ENCODE measurements at places on chromosomes 1 and 21.

GRCh38 chr1:109630898-109631512, 11.4 kb downstream of the AMPD2 start:
- DNase-seq = no peak

DNA sequence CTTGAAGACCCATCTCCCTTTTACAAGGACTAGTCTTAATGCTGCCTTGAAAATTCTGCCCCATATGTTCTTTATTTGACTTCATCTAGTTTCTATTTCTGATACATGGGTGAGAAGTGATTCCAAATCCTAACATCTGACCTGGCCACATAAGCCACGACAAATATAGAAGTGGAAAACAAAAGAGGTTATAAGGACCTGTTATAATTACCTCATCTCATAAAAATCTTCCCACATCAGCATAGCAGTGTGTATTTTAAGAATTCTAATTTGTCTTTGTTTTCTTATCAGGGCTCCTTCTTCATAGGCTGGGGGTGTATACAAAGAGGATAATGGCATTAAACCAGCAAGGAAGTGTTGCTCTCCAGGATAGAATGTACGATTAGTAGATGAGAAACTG, 1007.4 kb downstream of the TTLL7 start:
- no peak for DNase-seq

GRCh38 chr1:201217146-201217545, 26.5 kb downstream of the IGFN1 start:
- no peak for DNase-seq

DNA sequence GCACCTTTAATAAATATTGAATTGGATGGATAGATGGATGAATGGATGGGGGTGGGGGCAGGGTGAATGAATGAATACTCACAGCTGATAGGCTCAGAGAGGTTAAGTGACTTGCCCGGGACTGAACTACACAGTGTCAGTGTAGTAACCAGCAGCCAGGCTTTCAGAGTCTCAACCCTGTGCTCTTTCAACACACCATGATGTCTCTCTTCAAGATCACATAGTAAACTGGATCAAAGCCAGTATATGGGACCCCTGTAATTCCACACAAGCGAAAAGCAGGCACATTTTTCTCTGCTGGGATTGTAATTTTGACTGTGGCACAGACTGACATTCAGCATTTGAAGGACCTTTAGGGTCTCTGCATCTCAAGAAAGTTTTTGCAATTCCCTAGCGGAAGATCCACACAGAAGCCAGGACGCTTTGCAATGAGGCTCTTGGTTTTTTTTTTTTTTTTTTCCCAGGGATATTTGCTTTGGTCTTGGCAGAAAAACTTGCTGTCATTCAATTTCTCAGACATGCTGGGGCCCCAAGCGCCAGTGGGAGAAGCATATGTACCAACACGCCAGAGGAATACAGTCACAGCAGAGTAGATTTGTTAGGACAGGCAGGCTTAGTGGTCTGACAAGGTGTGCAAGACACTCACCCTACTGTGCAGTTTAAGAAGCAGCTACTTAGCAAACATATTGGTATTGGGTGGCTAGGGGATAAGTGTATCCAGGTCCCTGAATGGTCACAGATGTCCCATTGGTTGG, 213.1 kb upstream of the CAMK1G start:
- DNase-seq = no peak

DNA sequence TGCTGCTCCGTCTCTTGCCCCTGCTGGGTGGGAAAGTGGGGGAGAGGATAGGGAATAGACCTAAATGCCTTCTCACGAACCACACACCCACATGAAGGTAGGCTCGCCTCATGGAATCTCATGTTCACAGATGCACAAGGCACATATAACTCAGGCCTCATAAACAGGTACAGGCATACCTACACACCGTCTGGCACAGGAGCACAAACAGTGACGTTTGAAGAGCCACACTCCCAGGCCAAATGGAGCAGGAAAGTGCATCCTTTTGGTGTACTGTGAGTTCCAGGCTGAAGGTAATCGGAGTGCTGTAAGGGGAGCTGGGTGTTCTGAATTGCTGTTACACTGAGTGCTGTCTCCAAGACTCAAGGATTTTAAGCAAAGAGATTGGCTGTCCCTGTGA, 13.1 kb downstream of the UTP11 start:
- no peak for DNase-seq

DNA sequence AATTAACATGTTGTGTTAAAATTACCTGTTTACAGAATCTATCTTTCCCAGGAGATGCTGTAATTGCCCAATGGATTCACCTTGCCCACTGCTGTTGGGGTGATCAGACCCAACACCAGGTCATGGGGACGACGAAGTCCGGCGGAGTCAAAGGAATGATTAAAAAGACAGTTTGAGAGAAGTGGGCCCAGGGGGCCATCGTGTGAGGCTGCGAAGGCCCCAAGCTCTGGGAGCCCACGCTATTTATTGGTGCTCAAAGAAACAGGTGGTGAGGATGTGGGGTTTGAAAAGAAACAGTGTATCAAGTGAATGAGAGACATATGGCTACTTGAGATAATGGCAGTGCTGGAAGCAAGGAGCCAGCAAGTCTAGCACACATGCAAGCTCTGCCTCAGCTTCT, 16.3 kb upstream of the L1TD1 start:
- no peak for DNase-seq

DNA sequence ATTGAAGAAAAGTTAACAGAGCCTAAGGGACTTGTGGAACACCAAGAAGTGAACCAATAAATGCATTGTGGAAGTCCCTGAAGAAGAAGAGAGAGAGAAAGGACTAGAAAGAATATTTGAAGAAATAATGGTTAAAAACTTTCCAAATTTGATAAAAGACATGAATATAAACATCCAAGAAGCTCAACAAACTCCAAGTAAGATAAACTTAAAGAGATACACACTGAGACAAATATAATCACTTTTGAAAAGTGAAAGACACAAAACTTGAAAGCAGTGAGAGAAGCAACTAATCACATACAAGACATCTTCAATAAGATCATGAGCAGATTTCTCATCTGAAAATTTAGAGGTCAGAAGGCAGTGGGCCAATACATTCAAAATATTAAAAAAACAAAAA, 91.2 kb downstream of the MPZL1 start:
- DNase-seq = no peak

DNA sequence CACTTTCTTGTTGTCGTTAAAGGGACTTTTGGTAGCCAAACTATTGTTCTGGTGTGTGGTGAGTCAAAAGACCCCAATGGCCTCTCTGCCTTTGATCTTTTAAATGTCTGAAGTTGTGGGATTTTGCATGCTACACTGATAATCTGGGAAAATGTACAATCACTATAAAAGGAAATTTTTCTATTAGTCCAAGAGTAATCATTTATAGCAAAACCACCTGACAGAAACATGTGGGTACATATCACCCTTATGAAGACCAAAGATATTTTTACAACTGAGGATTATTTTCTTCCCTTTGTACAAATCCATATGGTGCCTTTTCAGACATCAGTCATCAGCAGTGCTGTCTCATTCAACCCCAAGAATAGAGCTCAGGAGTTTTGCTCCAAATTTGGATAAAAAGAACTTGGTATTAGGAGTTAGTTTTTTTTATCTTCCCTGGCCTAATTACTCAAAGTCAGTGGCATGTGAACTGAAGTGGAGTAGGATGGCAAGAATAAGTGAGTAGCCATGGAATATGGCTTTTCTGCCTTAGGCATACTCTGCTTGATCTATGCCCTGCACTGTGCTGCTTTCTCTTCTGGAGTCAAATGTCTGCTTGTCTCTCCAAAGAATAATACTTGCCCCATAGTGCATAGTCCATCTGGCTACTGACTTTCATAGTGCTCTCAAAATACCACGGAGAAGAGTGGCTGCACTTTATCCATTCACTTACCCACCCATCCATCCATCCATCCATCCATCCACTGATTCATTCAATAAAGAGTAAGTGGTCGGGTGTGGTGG, 13.5 kb downstream of the GREM2 start:
- no peak for DNase-seq

DNA sequence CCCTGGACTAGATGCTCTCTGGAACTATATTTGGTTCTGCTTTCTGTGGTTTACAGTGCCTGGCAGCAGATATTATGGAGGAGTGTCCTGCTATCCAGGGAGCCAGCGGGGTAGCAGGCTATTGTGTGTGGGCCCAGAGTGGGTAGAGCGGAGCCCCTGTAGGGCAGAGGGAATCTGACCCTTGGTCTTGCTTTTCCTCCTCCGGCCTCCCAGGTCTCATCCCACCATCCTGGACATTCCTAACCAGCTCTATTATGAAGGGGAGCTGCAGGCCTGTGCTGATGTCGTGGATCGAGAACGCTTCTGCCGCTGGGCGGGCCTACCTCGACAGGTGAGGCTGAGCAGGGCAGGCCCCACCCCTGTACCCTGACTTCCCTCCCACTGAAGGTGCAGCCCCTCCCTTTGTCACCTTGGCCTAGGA, 9.1 kb downstream of the RHOC start:
- DNase-seq = no peak

GRCh38 chr1:9905010-9905409, 5.1 kb downstream of the CTNNBIP1 start:
- no peak for DNase-seq

GRCh38 chr1:195604287-195604686, 1004.0 kb downstream of the KCNT2 start:
- no peak for DNase-seq

DNA sequence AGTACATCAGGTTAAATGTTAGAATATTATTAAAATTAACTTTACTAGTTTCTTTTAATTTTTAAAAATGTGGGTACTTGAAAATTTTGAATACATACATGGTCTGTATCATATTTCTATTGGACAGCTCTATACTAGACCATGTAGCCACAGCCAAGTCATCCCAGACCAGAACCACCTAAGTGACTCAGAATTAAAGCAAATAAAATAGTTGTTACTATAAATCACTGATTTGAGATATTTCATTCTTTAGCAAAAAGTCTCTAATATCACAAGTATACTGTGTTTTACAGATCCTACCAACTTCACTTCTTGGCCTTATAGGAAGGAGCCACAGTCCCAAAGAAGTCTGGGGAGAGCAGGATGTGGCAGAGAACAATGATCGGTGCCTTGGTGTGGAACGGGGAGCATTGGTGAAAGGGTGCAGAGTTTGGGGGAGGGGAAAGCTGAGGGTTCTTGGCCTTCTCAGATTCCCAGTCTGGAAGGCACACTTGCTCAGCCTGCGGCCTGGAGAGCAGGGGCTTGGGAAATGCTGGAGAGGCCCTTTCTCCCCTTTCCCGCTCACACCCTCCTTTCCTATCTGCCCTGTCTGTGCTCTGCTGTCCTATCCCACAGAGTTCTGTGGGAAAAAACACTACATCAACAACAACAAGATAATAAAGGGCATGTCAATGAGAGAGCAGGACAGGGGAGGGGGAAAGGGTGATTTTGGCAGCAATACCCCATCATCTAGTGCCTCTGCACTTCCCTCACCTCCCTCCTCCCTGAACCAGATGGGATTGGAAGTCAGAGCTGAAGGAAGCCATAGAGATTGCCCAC, 122.1 kb downstream of the NGF start:
- no peak for DNase-seq

DNA sequence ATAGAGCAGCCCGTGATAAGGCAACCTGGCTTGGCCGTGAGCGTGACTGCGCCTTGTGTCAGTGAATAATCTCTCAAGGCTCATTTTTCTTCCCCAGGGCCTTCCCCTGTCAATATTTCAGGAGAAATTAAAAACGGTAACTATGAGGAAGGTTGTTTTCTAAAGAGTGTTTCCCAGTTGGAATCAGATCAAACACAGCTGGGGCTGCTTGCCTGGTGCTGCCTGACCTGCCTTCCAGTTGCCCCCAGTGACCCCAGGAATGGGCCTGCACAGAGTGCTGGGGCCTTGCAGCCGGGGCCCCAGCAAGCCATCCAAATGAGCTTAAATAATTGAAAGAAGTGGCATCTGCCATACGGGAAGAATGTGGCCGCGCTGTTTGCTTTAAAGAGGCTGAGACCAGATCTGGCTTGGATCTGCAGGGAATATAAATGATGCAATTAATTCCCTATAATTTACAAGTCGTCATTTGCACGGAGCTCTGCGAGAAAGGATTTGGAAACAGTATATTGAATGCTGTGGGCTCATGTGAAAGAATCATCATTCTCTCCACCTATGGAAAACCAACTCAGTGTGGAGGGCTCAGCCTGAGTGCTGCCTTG, 203.9 kb downstream of the C1orf94 start:
- no peak for DNase-seq

DNA sequence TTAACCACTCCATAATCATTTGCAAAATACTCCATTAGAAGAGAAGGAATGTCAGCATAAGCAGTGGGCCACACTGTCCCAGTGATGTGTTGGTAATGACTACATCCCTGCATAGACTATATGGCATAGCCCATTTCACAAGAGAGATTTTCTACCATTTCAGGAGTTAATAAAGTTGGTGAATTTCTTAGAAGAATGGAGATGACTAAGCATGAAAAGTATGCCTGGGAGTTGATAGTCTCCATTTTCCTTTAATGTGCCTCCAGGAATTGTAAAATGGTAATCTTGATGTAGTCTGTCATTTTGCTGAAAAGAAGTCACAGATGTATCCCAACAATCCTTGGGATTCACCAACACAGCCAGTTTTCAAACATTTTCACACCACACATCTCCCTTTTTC, 608.8 kb upstream of the CHRM3 start:
- DNase-seq = no peak

- no peak for DNase-seq
Observed at GRCh38 chr21:42578034-42578433, 64.4 kb downstream of the SLC37A1 start.

GRCh38 chr1:17554954-17555353, 15.5 kb downstream of the ARHGEF10L start:
- no peak for DNase-seq

GRCh38 chr1:33657833-33658232, 185.4 kb downstream of the ZSCAN20 start:
- no peak for DNase-seq

DNA sequence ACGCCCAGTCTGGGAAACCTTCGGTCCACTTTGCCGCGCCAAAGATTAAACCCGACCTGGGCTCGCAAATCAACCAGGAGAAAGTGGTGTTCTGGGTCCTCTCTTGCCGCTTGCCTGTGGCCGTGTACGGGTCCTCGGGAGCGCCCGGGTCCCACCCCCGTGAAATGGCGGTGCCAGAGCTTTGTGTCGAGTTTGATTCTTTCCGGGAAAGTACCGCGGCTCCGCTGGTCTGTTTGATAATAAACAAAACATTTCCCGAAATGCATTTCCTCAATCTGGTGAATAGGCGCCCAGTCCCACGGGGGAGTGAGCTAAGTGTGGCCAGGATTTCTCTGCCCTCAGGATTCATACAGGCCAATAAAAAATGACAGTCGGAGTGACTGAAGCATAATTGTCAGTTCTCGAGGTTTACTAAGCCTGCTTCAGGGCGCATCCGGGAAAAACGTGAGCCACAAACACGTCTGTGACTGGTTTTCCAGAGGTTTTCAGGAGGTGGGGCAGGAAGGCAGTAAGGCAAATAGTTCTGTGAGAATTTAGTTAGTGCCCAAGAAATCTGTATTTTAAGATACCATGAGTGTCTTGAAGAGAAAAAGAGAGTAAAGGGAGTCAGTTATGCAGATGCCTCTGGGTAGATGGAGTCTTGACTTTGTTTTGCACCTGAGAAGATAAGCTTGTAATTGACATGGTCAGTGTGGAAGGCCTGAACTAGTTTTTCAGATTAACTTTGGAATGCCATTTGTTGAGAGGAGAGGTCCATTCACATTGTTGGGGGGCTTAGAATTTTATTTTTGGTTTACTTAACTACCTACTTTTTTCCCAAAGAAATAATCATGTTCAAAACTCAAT, 675 bp downstream of the IFNAR1 start:
- DNase-seq = peak; percentile 50
